ENCODE measurements at places on chromosomes 7 and 10.

DNA sequence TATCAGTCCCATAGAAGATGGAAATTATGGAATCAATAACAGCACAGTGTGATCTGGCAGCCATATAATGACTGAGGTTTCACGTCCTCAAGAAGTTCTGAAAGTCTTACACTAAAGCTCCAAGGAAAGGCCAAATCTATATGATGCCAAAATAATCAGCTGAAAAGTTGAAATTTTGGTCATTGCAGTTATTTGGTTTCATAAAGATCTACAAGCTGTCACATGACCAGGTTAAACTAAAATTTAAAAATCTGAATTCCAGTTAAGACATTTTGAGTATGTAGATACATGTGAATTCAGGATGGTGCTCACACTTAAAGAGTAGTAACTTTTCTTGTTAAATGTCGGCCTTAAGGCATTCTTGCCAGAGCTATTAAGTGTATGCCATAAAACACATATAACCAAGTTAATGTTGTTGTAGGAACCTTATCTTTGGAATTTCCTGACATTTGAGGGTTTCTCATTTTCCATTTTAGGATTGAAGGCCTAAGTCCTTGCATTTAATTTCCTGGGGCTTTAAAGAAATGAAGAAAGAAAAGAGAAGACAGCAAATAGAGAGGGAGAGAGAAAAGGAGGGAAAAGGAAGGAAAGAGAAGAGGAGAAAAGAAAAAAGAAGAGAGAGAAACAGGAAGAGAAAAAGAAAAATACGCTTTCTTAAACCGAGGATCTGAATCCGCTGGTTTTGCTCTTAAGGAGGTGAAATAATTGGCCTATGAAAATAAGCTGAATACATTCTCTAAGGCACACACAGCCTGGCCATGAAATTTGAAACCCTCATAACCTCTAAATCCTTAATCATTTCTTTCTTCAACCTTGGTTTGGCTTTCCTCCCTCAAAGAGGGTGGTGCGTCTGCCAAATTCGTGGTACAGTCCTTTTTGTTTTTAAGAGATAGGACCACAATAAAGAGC, 43.8 kb downstream of the DENND2A start:
- DNase-seq = no peak

GRCh38 chr7:78864339-78864738, 589.1 kb downstream of the MAGI2 start:
- no peak for DNase-seq

- peak; percentile 69 for DNase-seq
Observed at GRCh38 chr7:129741743-129742213, 130.3 kb downstream of the NRF1 start.

- peak; percentile 49 for DNase-seq
Observed at GRCh38 chr7:90455163-90456030, 14.0 kb upstream of the PTTG1IP2 start.

- no peak for DNase-seq
Observed at GRCh38 chr10:125102246-125102645, 58.1 kb downstream of the CTBP2 start.

- no peak for DNase-seq
Observed at GRCh38 chr10:117399341-117400196, 24.3 kb upstream of the PDZD8 start.

GRCh38 chr10:115417585-115418265, 324.6 kb downstream of the ATRNL1 start:
- no peak for DNase-seq

DNA sequence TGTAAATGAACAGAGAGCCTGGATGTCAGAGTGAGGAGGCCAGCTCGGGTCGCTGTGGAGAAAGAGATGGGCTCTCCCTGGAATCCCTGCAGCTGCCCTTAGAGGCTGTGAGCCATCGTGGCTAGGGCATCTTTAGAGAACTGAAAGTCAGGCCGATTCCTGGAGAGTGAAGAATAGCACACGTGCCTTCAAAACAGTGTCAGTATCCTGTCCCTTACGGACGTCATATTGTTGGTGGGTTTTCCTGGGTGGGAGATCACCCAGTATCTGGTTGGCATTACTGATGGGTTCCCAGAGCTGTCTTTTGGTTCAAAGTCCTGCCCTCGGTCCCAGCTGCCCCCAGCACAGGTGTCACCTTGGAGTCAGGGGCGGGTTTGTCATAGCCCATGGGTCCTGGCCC, 25.3 kb downstream of the IKZF1 start:
- no peak for DNase-seq

DNA sequence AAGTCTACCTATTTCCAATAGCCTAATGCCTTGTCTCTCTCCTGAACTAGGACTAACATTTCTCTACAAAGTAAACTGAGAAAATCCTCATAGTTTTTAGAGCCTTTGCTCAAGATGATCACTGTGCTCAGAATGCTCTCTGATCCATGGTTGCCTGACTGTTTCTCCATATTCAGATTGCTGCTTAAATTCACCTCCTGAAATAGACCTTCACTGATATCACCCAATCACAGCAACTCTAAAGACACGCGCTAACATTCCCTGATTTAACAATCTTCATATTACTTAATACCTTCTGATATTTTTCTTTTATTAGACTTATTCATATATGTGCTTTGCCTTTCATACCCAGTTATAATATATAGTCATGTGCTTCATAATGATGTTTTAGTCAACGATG, 148.9 kb upstream of the SP4 start:
- DNase-seq = no peak

DNA sequence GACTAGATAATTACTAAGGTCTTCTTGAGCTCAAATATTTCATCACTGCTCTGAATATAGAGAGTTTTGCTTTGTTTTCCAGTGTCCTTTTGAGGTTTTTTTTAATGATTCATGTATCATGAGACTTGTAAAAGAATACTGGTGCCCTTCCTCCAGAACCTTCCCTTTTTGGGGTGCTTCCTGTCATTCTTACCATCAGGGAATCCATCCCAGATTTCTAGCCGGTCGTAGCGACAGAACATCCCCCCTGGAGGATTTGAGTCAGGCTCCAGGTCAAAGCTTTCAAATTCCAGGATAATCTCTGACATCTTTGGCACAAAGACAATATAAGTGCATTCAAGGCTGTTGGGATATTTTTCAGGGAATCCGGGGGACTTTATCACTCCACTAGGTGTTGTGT, 71.0 kb downstream of the NRP1 start:
- DNase-seq = no peak

GRCh38 chr10:7817984-7818294, 366 bp upstream of the TAF3 start:
- no peak for DNase-seq

GRCh38 chr7:43721193-43721806, 8.0 kb downstream of the COA1 start:
- peak; percentile 21 for DNase-seq

- DNase-seq = no peak
Observed at GRCh38 chr10:1631282-1631681, 106.0 kb downstream of the ADARB2 start.

DNA sequence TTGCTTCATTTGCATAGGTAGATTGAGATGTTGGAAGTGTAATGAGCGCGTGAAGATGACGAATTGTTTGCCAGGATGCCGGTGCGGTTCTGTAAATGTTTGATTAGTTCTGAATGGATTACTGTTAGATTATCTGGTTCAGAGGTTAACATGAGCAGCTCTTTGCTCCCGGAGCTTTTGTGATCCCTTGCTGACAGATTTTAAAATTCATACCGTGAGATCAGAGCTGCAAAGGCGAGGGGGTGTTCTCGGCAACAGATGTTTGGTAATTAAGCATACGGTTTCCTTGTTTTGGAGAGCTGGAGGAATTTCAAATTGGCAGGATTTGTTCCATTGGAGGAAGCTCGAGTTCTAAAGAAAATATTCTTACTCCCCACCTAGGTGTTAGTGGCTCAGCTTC, 237.8 kb upstream of the GPR26 start:
- no peak for DNase-seq

Data from NCI-H774 (cell line).